ENCODE measurements at places on chromosomes 2 and 18.

- no peak for DNase-seq
These were observed 63.6 kb upstream of the PGAP1 start for GRCh38 chr2:196990092-196990491.

DNA sequence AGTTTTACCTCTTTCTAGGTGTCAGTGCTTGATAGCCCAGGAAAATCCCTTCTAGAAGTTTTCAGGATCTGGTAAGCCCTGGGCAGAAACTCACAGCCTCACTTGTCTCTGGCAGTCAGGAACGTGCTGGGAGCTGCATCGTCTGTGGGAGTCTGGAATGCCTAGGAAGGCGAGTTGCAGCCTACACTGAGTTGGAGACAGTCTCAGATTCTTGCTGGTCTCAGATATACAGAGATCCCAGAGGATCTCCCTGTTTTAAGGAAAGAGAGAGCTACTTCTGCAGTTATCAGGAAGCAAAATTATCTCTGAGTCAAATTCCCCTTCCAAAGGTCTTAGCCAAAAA is 104.4 kb upstream of the CDC42EP3 start:
- no peak for DNase-seq

DNA sequence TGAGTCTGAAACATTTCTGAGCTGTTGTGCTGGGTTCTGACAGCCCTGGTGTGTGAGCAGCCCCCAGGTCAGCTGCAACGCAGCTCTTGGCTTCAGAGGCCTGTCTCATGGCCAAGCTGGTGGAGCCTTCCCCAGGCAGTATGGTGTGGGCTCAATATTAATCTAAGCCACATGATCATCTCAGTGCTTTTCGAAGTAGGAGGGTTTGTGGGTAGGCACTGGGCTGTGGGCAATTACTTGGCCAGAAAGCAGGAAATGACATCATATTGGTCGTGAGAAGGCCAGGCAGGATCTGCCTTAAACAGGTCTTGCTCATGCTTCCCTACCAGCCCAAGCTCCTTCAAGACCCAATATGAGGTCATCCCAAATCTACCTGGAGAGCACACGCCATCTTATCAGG is 26.9 kb downstream of the LOXHD1 start:
- no peak for DNase-seq

- DNase-seq, result no peak
These were observed 41.5 kb downstream of the NCKAP5 start for GRCh38 chr2:133526530-133527300.

- no peak for DNase-seq
These were observed 281.1 kb upstream of the MGAT5 start for GRCh38 chr2:133972786-133973185.

DNA sequence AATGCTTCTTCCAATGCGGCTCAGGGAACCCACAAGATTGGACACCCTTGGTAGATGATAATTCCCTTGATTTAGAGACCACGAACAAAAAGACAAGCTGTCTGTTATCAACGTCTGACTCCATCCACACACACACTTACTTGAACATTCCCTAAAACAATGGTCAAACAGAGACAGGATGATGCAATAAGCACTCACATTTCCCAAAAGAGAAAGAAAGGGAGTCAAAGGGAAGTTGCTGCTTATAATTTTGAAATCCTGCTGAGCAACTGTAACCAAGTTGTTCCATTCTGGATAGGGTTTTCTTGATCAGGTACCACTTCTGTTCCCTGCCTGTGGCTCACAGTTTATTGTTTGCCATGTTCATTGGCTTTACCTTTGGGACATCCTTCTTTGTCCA is 571.3 kb upstream of the CNTNAP5 start:
- no peak for DNase-seq
